Fibroblast of lung (primary cell): ENCODE measurements at places on chromosomes 16 and 17.

GRCh38 chr17:79996291-79996690 is 39.4 kb downstream of the TBC1D16 start:
- H3K36me3 ChIP-seq = no peaks in the 10 kb centered on the region
- peaks cover 15% of the 10 kb centered on the region for H3K4me1 ChIP-seq
- H3K4me3 ChIP-seq = no peak overlapping the region
- no peak overlapping the region for H3K27ac ChIP-seq
- DNase-seq = no peak

DNA sequence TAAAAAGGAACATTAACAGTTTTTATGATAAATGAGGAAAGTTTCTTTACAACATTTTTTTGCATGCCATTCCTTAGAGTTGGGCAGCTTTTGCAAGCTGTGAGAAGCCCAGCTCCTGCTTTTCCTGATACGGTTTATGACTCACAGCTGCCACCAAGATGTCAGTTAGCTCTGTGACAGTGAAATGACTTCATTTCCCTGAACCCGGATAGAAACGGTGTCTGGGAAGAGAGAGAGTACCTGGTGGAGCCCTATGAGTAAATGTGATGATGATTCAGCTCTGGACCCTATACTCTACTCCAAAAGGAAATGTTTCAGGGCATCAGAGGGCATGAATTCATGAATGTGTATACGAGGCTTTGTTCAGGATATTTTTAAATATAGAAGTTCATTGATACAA is 366.3 kb upstream of the HSBP1 start:
- H3K36me3 ChIP-seq = no peaks in the 10 kb centered on the region
- H3K27me3 ChIP-seq = no peaks in the 10 kb centered on the region
- DNase-seq = peak; percentile 14

DNA sequence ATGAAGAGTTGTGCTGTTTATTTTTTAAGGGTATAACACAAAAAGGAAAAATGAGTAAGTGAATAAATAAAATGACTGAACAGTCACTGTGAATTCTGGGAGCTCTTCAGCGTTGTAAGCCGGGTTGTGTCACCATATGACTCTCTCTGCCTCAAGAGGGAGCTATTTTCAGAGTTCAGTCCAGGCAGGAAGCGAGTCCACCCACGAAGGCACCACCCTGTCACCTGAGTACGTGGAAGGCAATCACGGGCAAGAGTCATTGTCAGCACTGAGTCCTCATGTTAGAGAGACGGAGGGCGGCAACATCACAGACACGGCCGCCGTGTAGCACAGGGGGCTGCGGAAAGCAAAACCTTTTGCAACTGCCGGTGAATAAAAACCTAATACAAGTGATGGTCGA is 227.6 kb downstream of the UTP18 start:
- no peak overlapping the region for H3K27ac ChIP-seq
- H3K4me3 ChIP-seq = no peak overlapping the region
- no peaks in the 10 kb centered on the region for H3K4me1 ChIP-seq
- no peaks in the 10 kb centered on the region for H3K36me3 ChIP-seq
- DNase-seq = no peak

DNA sequence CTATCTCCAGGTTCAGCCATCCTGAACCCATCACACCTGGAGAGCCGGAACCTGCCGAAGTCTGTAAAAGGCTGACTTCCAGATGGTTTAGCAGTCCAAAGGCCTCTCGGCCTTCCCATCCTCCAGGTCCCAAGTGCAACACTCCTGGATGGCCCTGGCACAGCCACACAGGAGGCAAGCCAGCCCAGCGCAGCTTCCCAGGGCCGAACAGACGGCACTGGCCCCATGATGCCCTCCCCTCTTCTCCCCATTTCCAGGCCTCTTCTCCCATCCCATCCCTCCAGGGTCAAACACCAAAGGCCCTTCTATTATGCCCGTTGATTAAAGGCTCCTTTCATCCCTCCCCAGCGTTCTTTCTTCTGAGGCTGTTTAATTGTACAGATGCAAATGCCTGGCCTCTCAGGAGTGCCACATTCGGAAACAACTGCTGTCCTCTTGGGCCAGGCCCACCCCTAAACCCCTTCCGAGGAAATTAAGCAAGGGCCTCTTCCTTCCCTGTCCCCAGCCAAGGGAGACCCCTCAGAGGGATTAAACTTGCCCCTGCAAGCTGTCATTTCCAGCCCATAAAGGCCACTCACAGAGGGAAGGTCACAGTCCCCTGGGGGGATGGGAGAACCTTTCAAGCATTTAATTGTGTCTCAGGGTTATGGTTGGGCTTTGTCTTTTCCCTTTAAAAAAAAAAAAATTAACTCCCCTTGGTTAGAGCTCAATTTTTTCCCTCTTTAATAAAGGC is 30.8 kb downstream of the AXIN2 start:
- no peak for DNase-seq
- no peaks in the 10 kb centered on the region for H3K27me3 ChIP-seq
- peaks cover 17% of the 10 kb centered on the region for H3K4me1 ChIP-seq
- peak overlapping the region; percentile 70 for H3K27ac ChIP-seq
- H3K36me3 ChIP-seq = no peaks in the 10 kb centered on the region

DNA sequence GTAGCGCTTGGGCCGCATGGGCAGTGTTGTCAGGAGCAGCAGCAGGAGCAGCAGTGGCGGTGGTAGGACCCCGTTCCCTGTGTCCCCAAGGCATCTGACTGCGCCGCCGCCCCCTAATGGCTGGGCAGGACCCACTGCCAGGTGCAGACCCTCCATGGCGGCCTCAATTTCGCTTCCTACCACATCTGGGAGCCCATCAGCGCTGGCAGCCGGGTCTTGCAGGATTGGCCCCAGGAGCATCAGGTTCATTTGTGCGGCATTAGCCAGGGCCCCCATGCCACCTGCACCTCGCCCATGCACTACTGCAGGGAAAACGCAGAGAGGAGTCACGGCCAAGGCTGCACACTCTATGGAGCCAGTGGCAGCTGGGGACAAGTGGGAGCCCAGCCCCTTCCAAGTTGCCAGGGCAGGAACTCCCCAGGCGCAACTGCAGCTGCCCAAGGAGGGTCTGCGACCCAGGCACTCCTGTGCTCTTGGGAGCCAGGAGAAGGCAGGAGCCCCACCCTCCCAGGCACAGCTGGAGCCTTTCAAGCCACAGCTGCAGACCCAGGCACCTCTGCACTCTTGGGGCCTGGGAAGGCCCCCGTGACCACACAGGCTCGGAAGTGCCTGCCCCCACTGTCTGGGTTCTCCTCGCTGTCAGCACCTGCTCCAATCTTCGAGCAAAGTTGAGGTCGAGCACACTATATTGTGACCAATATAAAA is 594.2 kb downstream of the KCNJ18 start:
- no peaks in the 10 kb centered on the region for H3K4me1 ChIP-seq
- no peaks in the 10 kb centered on the region for H3K36me3 ChIP-seq
- DNase-seq = no peak
- H3K27ac ChIP-seq = no peak overlapping the region
- H3K4me3 ChIP-seq = no peak overlapping the region
